ENCODE measurements at places on chromosomes 6 and 20.

- DNase-seq: no peak
These were observed 164.7 kb downstream of the SCP2D1 start for GRCh38 chr20:18978311-18978710.

DNA sequence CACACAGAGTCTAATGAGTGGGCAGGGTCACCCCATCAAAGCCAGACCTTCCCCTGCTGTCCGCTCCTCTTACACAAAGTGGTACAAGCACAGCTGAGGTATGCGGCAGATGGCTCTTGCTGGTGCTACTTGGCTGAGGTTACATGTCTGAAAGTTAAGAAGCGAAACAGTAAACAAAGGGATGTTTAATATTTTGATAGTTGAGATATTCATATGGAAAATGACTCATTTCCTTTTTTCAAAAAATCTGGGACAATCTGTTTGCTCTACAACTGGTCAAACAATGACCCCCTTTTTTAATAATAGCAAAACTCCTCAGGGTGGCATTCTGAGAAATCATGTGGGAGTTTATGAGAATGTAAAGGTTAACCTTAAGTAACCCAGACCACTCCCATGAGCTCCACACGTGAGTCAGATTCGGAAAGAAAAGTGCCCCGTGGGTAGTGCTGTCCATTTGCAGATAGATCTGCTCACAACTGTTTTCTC lies 245.3 kb downstream of the TBXT start:
- DNase-seq: no peak

DNA sequence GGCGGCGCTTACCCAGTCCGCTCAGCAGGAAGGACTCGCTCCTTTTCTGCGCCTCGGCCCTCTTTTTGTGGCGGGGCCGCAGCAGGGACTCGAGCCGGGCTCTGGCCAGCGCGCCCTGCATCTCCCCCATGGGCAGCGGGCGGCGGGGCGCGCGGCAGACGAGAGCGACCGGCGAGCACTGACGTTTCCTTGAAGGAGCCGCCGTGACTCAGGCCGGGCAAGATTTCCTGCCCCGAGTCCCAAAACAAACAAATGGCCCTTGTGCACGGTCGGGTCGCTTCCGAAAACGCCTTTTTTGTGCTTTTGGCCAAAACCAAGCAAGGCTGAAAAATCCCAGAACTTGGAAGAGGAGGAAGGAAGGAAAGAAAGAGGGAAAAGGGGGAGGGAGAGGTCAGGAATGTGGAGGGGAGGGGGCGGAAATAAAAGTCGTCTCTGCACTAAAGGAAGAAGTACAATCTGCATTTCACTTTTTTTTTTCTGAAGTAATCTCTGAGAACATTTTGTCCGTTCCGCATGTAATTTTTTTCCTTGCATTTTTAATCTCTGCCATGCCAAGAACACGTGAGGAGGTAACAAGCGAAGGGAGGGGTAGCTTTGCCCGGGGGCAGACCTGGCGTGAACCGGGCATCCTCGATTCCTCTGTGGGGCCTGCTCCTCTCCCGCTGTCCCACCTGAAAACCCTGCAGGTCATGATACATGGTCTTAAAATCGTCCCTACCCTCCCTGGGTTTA lies 123.3 kb upstream of the SLC2A12 start:
- peak; percentile 70 for DNase-seq

DNA sequence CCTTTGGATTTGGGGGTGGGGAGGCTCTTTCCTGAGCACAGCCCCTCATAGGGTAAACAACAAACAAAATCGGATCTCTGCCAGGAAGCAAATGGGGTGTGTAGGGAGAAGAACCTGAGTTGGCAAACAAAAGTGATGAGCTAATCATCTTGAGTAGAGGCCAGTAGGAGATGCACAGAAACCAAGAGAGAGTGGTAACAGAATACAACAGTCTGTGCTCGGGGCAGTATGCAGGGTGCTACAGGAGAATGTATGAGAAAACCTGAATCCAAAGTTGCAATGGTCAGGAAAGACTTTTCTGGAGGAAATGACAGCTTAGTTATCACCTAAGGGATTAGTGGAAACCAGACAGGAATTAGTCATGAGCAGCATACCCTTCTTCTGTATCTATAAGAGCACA lies 177.8 kb downstream of the CDKAL1 start:
- no peak for DNase-seq

DNA sequence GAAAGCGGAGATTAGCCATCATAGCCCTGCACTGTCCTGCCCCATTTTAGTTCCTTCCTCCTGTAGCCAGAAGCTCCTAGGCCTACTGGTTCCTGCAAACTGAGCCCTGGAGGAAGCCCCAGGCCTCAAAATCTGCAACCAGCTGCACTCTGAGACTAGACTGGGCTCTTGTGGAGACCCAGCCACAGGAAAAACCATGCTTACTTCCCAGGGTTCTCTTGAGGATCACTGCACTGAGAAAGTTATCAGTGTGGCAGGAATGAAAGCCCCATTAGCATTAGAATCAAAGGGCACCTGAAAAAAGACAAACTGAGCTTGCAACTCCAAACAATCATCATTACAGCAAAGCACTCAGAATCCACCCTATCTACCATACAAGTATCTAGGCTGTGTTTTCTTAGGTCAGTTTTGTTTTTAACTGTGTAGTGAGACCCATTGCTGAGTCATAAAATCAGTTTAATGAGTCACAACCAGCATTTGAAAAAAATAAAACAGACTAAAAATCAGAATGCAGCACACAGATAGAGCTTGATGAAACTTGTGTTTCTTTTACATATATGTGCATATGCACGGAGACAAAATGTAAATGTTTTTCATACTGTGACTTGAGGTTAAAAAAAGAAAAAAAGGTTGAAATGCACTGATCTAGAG lies 91.0 kb downstream of the UNC5CL start:
- no peak for DNase-seq
